Right lobe of liver (tissue), 6 donors: ENCODE measurements at places on chromosomes 5 and 9. TPM values are rescaled to one million over a fixed set of nuclear protein-coding genes. Genes with fewer than 3 reads are reported as not detected.
A peak's percentile ranks its signal among the peaks of the same experiment; 100 is the strongest.

DNA sequence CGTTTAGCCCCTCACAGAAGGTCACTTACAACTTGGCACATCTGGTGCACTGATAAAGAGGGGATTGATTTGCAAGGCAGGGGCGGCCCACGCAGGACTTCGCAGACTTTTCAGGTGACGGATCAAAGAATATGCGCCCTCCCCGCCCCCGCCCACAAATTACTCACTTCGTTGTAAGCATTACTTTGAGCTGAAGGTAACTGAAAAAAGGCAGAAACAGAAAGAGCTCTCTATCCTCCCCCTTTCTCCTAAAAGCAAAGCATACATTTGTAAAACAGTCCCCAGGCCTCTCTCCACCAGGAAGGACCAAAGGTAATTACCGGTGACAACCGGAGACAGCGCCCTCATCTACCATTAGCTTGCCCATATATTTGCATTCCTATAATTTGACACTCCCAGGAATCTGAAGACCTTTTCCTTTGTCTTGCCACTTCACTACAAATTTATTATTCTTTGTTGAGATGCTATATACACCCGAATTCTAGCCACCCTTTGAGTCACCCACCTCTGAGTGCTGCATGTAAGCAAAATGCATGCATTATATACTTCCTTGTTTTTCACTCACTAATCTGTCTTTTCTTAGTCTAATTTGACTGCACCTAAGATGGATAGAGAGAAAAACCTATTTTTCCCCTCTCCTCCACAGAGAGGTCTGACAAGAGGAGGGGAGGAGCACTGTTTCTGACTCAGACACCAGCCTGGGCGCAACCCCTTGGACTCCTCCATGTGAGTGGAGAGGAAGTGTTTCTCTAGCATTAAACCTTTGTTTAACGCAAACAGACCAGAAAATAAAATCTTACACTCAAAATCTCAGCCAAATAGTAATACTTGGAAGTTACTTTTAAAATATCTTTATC is 74.7 kb upstream of the SPIN1 start:
- no peak for DNase-seq

DNA sequence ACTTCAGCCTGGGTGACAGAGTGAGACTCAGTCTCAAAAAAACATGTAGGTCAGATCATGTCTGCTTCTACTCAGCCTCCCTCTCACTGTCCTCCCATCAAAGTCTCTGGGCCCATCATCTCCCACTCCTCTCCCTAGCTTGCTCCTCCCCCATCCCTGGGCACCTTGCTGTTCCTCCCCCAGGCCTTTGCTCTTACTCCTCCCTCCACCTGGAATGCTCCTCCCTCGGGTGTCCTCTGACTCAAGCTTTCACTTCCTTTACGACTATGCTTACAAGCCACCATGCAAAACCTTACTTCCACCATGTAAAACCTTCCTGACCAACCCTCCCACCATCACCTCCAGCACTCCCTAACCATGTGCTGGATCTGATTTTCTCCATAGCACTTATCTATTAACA is 51.5 kb downstream of the MTMR12 start:
- no peak for DNase-seq

- DNase-seq = peak; percentile 82
These were observed 7.1 kb upstream of the AGPAT2 start for GRCh38 chr9:136694163-136694871.

DNA sequence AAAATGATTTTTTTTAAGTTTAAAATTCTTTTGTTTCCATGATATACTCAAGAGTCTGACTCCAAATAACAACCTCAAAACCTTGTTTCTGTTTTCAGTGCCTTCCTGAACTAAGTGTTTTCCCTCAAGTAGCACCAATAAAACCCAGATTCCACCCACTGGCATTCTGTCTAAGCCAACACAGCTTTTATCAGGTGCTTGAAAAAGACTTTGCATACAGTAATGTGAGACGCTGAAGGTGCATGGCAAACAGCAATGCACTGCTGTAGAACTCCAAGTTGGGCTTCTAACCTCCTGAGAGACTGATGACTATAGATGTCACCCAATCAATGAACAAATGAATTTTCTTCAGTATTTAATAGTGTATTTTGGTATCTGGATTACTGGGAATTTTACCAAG is 95.7 kb downstream of the NFIB start:
- no peak for DNase-seq

DNA sequence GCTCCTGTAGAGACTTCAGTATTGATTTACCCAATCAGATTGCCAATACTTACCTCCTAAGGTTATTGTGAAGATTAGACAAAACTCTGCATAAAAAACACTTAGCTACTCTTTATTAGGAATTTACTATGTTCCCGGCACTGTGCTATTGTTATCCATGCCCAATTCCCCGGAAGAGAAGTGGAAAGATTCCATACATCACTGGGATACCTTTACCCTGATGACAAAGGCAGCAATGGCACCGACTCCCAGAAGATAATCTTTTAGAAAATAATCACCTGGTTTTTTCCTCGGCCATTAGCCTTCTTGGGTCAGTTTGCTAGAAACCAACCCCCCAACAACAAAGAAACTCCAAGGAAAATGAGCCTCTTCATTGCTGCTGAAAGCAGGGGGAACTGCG is 226.0 kb downstream of the SNX18 start:
- DNase-seq = no peak

GRCh38 chr5:167219298-167219697 is 1072.1 kb upstream of the WWC1 start:
- no peak for DNase-seq

DNA sequence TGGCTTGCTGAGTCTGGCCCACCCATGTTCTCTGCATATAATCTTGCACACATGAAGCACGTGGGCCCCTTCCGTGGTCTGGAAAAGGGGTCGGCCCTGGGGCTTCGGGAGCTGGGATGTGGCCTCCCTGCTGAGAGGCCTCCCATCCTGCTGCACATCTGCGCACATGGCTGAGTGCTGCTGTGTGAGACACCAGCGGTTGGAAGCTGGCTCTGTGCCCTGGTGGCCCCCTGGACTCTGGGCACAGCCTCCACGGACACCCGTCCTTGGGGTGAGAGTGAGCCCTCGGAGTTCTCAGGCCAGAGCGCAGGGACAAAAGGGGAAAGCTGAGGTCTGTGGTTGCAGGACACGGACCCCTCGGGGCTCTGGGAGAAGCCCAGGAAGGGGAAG is 115.8 kb downstream of the RXRA start:
- DNase-seq = peak; percentile 72

- DNase-seq = no peak
These were observed 17.1 kb upstream of the TRIM36 start for GRCh38 chr5:115186794-115187193.

DNA sequence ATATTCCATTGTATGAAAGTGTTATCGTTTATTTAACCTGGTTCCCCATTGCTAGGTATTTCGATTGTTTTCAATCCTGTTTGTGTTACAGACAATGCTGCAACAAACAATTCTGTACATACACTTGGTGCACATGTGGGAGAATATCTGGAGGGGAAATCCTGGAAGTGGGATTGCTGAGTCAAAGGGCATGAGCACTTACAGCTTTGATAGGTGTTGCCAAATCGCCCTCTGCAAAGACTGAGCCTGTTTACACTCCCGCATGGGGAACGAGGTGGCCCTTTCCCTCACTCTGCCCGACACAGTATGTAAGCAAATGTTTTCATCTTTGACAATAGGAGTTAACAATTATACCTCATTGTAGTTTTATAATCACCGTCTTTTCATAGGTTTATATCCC is 66.2 kb downstream of the PDE6A start:
- peak; percentile 37 for DNase-seq

DNA sequence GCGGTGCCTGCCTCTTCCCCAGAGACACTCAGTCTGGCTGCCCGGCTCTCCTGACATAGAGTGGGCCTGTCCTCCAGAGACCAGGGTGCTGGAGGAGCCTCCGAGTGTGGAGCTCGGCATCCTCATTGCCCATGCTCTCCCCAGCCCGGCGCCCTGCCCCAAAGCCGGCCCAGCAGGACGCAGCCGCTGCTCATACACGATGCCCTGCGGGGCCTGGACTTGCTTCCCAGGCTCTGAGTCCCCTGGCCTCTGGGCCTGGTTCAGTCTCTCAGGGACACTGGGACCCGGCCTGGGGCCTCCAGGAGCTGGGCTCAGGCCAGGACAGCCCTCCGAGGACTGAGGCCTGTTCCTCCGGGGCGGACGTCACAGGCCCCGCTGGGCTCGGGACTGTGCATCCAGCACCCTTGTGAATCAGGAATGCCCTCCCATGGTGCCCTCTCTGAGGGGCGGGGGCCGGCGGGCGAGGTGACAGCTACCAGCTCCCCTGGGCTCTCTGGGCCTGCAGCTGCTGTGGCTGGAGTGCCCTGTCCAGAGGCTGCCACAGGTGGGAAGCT is 23.2 kb downstream of the TPPP start:
- DNase-seq = peak; percentile 51

The IL3 gene
- total RNA-seq = not detected

The ADAMTS13 gene
- 8.1 TPM for total RNA-seq

The HTR4 gene
- 0.13 TPM for total RNA-seq

The NMUR2 gene
- total RNA-seq = not detected

The C9orf85 gene
- 8.6 TPM for total RNA-seq

The AGXT2 gene
- 26.0 TPM for total RNA-seq

The FBP1 gene
- total RNA-seq = 274 TPM

The ANGPTL2 gene
- total RNA-seq = 2.1 TPM
